SJSA1 (cell line): ENCODE measurements at places on chromosomes 1 and 21. TPM values are rescaled to one million over a fixed set of nuclear protein-coding genes. Genes with fewer than 3 reads are reported as not detected.
A peak's percentile ranks its signal among the peaks of the same experiment; 100 is the strongest.

GRCh38 chr1:43936431-43937151 is 3.0 kb downstream of the ARTN start:
- no peak for DNase-seq

DNA sequence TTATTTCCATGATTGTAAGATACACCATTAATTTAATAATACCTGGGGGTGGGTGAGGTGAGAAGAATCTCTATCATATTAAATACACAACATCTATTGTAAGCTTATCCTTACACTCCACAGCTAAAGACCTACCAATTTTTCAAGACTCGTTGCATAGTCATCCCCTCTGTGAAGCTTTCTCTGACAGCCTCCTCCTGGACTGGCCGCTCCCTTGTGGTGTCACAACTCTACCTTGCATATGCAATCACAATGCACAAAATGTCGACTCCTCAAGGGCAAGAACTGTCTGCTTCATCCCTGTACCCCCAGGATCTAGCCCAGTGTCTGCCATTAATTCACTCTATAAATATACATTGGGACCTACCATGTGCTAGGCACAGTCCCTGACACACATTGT is 2.4 kb upstream of the PTGFRN start:
- DNase-seq = no peak

DNA sequence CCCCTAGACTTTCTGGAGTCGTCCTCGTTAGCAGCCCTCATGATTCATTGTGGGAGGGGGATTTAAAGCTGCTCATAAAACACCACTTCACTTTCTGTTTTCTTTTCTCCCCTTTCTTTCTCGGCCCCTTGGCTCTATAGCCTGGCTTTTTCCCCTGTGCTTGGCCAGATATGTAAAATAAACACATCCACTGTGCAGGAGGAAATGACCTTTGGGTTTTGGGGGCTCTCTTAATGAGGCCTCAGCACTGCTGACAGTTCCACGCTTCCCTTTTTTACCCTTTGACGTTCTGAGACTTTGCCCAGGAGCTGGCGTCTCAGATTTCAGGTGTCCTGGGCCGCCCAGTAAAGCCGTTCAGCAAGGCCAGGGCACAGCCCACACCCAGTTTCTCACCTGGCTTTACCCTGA is 65.7 kb downstream of the RUNX3 start:
- no peak for DNase-seq

- DNase-seq = no peak
Observed at GRCh38 chr1:115679141-115679611, 37.4 kb downstream of the VANGL1 start.

DNA sequence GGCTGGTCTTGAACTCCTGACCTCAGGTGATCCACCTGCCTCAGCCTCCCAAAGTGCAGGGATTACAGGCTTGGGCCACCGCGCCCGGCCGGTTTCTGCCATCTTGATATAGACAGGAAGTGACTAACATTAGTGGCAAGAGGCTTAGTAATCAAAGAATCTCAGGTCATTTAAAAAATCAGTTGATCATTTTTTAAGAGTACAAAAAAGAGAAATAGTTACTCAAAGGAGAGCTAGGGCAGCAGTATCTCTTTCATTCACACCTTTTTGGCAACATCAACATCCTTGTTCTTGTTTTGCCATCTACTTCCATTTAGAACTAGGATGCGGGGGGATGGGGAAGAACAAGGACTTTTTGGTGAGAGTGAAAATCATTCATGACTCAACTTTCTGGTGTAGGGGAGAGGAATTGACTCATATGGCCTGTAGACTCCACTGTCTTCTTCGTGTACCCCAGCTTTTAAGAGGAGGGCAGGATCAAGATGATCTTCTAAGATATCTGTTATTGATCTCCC is 8.8 kb downstream of the FCRLB start:
- DNase-seq = no peak

DNA sequence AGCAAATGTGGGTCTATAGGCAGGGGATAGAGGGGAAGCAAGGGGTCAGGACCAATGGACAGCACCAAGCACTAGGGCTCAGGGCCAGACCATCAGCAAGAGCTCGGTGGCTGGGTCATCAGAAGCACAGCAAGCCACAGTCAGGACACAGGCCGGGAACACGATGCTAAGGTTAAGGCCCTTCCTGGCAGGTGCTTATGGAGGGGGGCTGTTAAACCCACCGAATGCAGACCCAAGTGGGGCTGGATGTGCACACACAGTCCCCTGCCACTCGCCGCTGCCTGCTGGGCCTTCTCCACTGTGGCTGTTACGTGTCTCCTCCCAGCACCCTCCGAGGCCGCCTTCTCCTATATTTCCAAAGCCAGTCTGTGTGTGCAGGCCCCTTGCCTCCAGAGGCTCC is 220.1 kb downstream of the TOMM20 start:
- no peak for DNase-seq

DNA sequence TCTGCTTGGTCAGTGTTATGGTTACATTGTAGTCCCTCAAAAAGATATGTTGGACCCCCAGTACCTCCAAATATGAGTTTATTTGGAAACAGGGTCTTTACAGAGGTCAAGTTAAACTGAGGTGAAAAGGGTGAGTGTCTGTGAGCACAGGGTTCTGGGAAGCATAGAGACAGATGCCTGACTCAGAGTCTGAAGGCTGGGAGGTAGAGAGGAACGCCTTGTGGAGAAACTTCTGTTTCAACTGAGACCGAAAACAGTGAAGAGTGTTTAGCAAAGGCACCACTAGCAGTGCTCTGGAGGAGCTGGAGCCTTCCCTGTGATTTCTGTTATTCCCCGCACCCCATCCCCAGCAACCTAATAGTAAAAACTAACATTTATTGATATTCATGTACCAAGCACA is 65.2 kb upstream of the LRRC8D start:
- no peak for DNase-seq

DNA sequence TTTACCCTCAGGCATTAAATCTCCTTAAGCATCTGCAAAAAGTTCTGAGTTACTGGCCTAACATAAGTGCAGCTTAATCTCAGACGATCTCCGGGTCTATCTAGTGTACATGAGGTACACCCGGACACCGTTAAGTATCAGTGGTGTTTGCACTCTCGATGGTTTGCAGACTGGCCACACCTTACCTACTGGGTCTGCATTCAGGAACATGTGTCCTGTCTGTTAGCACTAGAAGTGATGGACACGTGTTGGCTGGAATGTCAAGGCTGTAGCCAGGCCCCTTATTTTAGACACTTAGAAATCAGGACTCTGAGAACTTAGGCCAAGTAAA is 783 bp upstream of the AGL start:
- no peak for DNase-seq

GRCh38 chr21:29078869-29079767 is 5.7 kb upstream of the CCT8 start:
- peak; percentile 64 for DNase-seq

DNA sequence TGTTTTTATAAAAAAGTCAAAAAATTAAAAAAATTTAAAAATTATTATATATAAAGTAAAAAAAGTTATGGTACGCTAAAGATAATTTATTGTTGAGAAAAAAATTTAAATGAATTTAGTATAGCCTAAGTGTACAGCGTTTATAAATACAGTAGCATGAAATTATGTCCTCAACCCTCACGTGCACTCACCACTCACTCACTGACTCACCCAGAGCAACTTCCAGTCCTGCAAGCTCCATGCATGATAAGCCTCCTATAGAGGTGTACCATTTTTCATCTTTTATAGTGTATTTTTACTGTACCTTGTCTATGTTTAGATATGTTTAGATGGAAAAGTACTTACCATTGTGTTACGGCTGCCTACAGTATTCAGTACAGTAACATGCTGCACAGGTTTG is 5.1 kb downstream of the DISC1 start:
- no peak for DNase-seq

GRCh38 chr1:24070821-24071393 is 41.0 kb downstream of the MYOM3 start:
- peak; percentile 81 for DNase-seq

- DNase-seq = no peak
Observed at GRCh38 chr1:116325922-116326321, 47.1 kb upstream of the ATP1A1 start.

Gene PLA2G2C
- not detected in 2 replicates for total RNA-seq

Gene CALML6
- 0.41 TPM in 1 of 2 replicates, not detected in the other for total RNA-seq

Gene CFAP126
- not detected in 2 replicates for total RNA-seq

Gene SPATA46
- total RNA-seq = not detected in 2 replicates

Gene SLAMF9
- not detected in 2 replicates for total RNA-seq

Gene BRDT
- not detected in 2 replicates for total RNA-seq
